Renal cortical epithelial cell (primary cell): ENCODE measurements at places on chromosomes 2 and 18.

DNA sequence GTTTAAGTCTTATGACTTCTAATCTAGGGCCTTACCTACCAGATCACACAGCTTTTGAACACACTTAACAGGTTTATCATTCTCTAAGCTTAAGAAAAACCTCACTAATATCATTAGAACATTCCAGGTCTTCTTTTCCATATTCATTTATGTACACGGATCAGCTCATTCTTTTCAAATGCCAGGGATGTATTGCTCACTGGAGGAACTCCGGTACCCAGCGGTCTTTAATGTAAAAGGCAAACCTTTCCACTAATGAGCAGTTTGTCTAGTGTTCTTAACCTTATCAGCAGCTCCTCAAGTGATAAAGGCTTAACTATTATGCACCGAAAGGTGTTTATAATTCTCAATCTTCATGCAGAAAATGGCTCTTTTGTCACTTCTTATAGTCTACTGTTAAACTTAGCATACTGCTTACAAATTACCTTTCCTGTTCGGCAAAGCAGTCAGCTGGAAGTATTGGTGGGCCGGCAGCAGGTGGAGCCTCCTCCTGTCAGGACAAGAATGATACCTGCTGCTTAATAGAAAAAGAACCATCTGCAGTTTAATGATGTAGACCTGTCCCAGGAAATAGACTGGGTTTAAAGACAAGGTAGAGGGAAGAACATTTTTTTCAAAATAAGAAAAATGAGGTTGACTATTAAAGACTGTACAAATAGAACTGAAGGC is 142.7 kb downstream of the FIGN start:
- no peak for DNase-seq

GRCh38 chr2:138897274-138897673 is 117.1 kb upstream of the NXPH2 start:
- DNase-seq = no peak

DNA sequence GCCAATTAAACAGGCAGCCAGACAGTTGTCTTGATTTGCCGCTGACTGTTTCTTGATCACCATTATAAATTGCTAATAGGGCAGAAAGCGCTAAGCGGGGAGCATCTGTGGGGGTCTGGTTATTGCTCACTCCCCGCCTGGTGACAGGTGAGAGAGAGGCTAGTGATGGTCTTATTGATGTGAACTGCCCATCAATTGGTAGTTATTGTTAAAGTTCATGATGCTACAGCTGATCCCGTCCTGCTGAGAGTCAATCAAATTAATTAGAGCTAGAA is 148.5 kb downstream of the LNPK start:
- no peak for DNase-seq

DNA sequence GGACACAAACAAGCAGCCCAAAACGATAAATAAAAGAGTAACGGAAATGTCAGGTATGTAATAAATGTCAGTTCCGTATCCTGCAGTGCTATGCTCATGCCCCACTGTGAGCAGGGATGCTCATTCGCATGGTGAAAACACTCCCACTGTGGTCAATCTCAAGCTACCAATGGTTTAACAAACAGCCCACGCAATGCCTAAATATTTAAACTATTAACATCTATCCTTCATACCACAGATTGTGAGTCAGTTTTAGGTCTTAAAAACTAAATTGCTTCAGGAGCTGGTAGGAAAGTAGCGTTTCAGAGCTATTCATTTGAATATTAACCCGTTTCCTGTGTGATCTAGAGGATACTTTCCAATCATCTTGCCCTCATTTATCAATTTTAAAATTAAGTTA is 207.4 kb downstream of the TCF4 start:
- no peak for DNase-seq
